ENCODE measurements at places on chromosomes 3 and 15.
A peak's percentile ranks its signal among the peaks of the same experiment; 100 is the strongest.

DNA sequence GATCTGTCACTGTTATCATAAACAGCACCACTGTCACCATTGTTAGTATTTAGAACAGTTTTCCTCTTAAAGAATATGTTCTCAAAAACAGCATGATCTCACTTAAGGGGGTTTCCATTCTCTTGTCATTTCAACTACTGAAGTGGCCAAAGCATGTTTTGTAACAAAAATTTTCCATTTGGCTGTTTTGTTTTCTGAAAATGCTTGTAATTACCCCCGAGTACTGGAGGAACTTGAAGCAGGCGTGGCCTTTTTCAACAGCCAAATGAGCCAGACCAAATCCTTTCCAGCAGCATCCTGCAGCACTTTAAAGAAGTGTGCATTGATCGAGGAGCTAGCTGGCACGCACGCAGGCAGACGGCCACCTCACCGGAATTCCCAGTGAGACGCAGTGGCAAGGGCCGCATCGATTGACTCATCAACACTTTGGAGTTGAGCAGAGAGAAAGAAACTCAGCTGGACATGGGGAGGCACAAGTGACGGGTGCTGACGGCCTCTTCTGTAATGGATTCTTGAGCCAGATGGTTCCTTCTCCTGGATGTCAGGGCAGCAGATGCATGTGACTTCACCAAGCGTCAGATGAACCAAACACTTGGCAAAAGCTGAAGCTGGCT, 234.3 kb upstream of the IGF1R start:
- DNase-seq, result no peak

- no peak for DNase-seq
These were observed 565.1 kb downstream of the ZNF385D start for GRCh38 chr3:21185816-21186314.

DNA sequence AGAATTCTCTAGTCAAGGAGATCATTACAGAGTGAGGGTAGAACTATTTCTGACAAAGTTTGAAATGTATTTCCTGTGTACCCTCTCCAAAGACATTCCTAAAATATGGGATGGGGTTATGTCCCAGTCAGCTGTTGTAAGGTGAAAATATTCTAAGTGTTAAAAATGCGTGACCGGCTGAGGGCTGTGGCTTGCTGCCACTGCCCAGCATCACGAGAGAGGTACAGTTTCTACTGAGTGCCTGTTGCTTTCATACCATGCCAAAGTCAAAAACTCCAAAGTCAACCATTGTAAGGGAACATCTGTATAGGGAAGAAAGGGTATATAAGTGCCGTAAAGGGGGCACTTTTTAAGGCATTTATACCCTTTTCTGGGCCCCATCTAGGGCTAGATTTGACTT, 30.9 kb downstream of the MAP6D1 start:
- DNase-seq, result no peak

- peak; percentile 72 for DNase-seq
These were observed 31.8 kb downstream of the IQGAP1 start for GRCh38 chr15:90419738-90420406.

DNA sequence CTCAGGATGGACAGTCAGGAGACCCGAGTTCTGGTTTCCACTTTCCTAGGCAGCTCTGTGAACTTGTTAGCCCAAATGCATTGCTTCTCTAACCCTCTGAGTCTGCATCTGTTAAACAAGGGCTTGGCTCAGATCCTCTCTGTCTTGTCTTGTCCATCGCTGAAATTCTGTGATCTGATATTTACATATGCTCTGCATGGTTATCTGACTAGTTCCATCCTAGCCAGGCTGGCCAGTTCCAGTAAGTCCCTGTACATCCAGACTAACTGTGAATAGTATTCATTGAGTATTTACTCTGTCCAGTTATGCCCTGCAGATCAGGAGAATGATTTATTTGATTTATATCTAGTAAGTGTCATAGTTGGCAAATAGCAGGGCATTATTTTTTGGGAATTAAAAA, 27.0 kb upstream of the SV2B start:
- no peak for DNase-seq

- DNase-seq, result no peak
These were observed 5.5 kb downstream of the SEMA5B start for GRCh38 chr3:123021996-123022510.

DNA sequence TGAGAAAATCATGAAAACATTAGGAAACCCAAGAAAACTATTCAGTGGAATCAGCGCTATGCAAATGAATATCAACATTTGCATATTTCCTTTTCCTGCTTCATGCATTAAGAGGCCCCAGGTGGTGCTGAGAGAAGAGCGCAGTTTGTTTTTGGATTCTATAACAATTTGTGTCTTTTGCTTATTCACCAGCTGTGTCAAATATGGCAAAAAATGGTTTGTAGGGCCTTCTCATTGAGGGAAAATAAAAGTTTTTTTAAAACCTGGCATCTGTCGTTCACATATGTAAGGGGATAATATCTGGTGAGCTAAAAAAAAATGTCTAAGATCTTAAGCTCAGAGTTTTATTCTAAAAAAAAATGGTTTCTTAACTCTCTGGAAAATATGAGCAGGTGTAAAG, 122.5 kb upstream of the ROBO2 start:
- no peak for DNase-seq

- peak; percentile 63 for DNase-seq
These were observed 81.8 kb downstream of the CLASP2 start for GRCh38 chr3:33636125-33636850.

DNA sequence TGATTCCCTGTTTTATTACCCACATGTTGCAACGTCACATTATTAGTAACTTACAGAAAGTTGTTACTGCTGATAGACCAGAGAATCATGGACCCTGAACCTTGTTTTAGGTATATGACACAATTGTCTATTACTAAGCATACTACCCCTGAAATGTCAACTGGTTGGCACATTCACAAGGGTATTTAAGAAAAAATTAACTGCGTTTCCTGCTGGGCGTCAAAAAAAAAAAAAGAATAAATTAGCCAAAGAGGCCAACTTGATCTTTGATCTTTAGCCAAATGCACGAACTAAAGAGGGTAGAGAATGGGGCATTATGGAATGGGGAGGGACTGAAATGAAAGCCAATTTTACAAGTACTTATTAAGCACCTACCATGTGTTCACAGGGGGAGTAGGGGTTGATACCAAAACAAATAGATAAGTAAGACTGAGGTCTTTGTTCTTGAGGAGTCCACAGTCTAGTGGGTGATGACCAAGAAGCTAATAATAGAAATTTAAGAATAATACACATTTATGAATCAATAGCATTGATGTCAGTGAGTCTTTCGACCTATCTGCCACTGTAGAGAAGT, 17.8 kb upstream of the MUC13 start:
- no peak for DNase-seq

GRCh38 chr3:110810356-110810755, 261.3 kb upstream of the NECTIN3 start:
- DNase-seq, result no peak

DNA sequence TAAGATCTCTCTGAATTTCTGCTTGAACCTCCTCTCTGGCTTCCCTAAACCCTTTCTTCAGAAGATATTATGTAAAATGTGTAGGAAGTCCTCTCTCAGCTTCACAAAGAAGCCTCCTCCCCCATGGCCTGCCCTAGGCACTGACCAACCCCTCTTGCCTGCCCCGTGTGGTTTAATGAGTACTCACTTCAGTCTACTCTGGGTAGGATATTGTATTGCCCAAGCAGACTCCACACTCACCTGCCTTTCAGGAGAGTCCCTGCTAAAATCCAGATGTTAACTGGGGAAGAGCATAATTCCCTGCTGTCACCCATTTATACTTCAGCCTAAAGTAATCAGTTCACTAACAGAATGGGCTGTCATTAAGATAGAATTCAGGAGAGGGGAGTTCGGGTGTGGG, 2.6 kb upstream of the AGBL1 start:
- no peak for DNase-seq

DNA sequence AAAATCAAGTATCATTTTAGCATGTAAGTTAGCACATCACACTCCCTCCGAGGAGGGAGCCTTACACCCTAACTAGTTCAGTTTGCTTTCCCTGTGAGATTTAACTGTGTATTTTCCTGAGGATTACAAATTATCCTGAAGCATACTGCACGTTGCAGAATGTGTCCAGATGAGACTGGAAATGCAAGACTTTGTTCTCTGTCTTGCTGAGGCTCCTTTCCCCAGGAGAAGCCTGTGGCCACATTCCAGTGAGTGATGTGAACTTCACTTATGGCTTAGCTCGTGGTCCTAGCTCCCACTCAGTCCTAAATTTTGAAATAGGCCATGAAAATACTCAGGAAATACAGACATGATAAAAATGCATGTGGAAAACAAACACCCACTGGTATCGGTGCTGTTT, 23.7 kb downstream of the PDZRN3 start:
- DNase-seq, result no peak

DNA sequence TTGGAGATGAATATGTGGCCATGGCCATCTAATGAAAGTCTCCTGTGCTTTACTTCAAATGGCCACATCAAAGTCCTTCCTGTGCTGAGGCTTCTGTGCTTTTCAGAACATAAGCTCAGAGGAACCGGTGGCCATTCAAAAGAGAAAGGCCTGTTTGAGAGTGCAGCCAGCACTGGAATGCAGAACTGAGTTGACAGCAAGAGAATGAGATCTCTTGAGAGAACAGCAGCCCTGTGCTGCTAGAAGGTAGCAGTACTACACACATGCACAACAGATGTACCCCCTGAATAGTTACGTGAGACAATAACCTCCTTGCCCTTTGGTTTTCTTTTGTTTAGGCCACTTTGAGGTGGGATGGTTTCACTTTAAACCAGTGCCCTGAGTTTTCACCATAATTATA, 292.5 kb downstream of the PTPRG start:
- no peak for DNase-seq

DNA sequence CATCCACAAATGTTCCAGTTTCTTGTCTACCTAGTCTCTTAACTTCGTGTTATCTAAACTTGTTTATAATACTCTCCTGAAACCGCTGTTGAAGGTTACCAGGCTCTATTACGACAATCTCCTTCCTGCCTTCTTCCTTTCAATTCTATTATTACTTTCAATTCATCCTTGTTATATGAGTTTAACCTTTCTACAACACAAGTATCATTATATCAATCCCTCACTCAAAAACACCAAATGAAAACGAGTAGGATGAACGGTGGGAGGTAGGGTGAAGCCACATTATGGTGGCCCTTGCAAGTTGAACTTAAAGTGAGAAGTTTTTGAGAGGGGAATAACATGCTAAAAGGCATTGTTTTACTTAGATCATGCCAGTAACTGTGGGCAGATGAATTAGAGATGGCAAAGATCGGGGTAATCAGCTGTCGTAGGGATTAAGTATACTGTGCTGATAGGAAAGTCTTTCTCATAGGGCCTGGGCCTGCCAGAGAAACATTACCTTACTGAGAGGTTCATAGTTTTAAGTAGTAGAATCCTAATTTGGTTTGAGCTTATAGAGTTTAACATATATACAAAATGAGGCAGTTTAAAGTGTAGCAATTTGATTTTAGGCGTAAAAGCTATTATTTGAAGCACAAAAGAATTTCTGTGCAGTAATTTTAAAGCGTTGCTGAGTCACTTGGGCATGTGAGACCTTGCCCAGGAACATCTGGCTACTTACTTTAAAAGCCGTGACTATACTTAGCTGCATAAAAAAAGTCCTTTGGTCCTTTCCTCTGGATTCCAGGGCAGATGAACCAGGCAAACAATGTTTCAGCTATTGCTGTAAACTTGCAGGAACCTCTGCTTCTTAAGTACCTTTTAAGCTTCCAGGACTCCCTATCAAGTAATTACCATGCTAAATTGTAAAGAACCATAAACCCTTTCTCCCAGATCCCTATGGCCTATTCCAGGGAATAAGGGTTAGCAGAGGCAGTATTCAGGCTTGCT, 3.3 kb upstream of the CEP97 start:
- DNase-seq, result no peak

DNA sequence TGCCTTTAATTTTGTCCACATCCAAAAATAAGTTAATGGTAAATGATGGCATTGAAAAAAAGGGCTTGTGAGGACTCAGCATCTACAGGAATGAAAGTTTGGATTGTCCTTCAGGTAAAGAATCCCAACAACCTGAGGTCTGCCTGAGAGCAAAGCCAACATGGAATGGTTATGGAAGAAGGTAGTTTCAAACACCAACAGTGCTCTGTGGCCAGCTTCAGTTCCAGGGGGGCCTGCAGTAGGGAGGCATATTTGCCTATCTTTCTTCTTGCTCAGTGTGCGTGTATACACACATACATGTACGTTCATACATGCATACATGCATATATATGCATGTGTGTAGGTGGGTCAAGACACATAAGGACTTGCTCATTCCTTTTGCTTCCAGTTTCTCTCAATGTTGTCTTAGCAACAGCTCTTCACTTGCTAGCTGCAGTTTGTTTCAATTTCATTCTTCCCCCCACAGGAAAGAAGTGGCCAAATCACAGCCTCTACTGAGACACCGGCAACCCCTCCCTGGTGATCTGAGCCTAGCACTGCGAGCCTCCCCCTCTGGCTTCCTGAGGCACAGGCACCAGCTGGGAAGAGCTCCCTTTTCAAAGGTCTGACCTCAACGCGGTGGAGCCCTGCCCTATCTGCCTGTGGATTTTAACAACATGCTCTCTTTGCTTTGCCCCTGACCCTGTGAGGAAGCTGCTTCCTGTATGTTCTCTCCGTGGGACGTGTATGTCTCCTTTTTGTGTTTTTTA, 146.2 kb downstream of the KLF13 start:
- DNase-seq, result no peak

GRCh38 chr3:45137656-45138181, 8.5 kb downstream of the CDCP1 start:
- DNase-seq, result no peak

- no peak for DNase-seq
These were observed 64.0 kb upstream of the DGKG start for GRCh38 chr3:186425788-186426730.

GRCh38 chr3:74651885-74652284, 37.4 kb upstream of the CNTN3 start:
- no peak for DNase-seq
